Lower lobe of right lung (tissue), 2 donors: ENCODE measurements at places on chromosomes 1 and 21. TPM values are rescaled to one million over a fixed set of nuclear protein-coding genes. Genes with fewer than 3 reads are reported as not detected.
A peak's percentile ranks its signal among the peaks of the same experiment; 100 is the strongest.

DNA sequence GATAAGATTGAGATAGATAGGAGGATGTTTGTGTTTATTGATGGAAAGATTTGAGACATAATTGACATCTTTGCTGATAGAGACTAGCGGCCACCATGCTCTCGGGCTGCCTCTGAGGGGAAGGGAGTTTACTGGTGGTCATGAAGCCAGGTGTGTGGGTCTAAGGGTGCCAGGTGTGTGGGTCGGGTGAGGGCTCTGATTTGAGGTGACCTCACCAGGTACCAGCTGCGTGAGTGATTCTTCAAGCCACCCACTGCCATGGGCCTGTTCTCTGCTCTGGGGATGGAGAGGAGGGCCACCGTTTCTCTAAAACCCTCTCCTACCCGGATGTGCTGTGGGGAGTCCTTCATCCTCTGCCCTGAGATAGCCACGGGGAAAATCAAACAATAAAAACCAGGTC is 3.2 kb downstream of the UBASH3A start:
- H3K27me3 ChIP-seq, result peaks cover 5% of the 10 kb centered on the region
- H3K27ac ChIP-seq, result no peak overlapping the region
- no peaks in the 10 kb centered on the region for H3K36me3 ChIP-seq
- DNase-seq, result no peak

Gene TMPRSS15
- total RNA-seq, result not detected

- H3K27me3 ChIP-seq, result no peaks in the 10 kb centered on the region
- H3K4me3 ChIP-seq, result no peak overlapping the region
- H3K36me3 ChIP-seq, result no peaks in the 10 kb centered on the region
- no peak overlapping the region for H3K27ac ChIP-seq
- no peaks in the 10 kb centered on the region for H3K4me1 ChIP-seq
Observed at GRCh38 chr1:244989813-244990212, 125.5 kb upstream of the HNRNPU start.

DNA sequence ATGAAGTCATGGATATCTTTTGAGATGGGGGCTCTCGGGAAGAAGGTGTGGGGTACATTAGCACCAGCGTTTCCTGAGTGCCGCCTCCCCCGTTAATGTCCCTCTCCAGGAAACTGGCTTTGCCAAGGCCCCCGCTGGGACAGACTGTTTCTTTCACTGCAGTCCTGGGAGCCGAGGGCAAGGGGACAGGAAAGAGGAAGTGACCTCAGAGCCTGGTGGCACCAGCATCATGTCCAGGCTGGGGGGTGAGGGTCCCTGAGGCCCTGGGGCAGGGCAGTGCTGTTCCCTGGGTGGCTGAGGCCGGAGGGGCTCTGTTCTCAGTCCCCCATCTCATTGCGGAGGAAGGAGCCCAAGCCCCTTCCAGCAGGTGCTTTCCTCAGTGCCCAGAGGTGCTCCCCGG is 5.8 kb downstream of the PFKL start:
- H3K36me3 ChIP-seq, result peaks cover 26% of the 10 kb centered on the region
- DNase-seq, result no peak
- H3K4me1 ChIP-seq, result peaks cover 47% of the 10 kb centered on the region

Gene SAMD13
- 2.2 TPM for total RNA-seq

DNA sequence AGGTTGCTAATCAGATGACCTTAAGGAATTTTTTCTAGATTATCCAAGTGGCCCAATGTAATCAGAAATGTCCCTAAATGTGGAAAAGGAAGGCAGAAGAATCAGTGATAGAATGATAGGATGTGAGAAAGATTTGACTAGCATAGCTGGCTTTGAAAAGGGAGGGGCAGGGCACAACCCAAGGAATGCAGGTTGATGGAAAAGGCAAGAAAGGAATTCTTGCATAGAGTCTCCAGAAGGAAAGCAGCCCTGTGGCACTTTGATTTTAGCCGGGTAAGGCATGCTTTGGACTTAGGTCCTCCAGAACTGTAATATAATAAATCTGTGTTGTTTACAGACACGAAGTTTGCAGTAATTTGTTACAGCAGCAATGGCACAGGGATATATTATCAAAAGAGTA is 375.7 kb upstream of the B3GALT2 start:
- no peak overlapping the region for H3K4me3 ChIP-seq
- H3K4me1 ChIP-seq, result peaks cover 5% of the 10 kb centered on the region

GRCh38 chr1:75711846-75712245 is 12.7 kb upstream of the ACADM start:
- no peaks in the 10 kb centered on the region for H3K27me3 ChIP-seq
- no peak for DNase-seq
- no peak overlapping the region for H3K4me3 ChIP-seq
- no peak overlapping the region for H3K27ac ChIP-seq
- H3K36me3 ChIP-seq, result no peaks in the 10 kb centered on the region

DNA sequence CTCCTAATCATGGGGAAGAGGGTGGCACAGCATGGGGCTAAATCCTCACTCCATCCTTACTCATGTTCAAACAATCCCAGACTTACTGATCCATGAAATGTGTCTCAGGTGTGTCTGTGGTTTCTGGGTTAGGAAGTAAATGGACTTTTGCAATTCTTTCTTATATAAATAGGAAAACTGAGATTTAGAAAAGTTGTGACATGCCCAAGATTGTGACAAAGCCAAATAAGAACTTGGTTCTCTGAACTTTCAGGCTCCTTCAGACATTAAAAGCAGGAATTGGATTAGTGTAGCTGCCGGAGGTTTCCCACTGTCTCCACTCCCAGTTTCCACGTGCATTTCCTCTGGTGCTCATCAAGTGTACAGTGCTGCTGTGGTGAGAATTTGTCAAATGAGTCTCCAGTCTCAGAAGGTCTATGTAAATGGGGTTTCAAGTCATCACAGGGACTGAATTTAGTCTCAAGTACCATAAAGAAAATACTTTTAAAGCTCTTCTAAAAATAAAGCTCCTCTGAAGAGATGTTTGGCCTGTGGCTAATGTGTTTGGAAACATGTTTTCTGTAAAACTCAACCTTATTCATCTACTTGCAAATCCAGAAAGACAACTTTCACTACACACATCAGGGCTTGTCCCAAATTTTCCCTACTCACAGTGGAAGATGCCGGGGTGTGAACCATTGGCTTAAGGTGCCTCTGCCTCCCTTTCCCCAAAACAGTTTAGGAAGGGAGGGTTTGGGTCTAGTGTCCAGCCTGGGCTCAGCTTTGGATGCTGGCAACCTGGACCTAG is 115.2 kb downstream of the NGF start:
- H3K27me3 ChIP-seq, result no peaks in the 10 kb centered on the region
- H3K27ac ChIP-seq, result no peak overlapping the region
- no peak for DNase-seq
- no peak overlapping the region for H3K4me3 ChIP-seq

- H3K27ac ChIP-seq, result no peak overlapping the region
- no peaks in the 10 kb centered on the region for H3K27me3 ChIP-seq
- no peaks in the 10 kb centered on the region for H3K4me1 ChIP-seq
Observed at GRCh38 chr1:171116676-171117075, 26.0 kb downstream of the FMO3 start.

Gene TOR1AIP1
- total RNA-seq, result 67.2 TPM

- H3K36me3 ChIP-seq, result peaks cover 10% of the 10 kb centered on the region
- peak; percentile 50 for DNase-seq
- H3K27me3 ChIP-seq, result peaks cover 48% of the 10 kb centered on the region
- peaks cover 27% of the 10 kb centered on the region for H3K4me1 ChIP-seq
- peak overlapping the region; percentile 70 for H3K4me3 ChIP-seq
Observed at GRCh38 chr1:29122682-29123052, 1.0 kb downstream of the TMEM200B start.

- H3K27ac ChIP-seq, result no peak overlapping the region
- no peak for DNase-seq
- H3K4me1 ChIP-seq, result peaks cover 7% of the 10 kb centered on the region
- no peaks in the 10 kb centered on the region for H3K36me3 ChIP-seq
- no peak overlapping the region for H3K4me3 ChIP-seq
- H3K27me3 ChIP-seq, result no peaks in the 10 kb centered on the region
Observed at GRCh38 chr1:209155546-209155945, 428.0 kb upstream of the CAMK1G start.

DNA sequence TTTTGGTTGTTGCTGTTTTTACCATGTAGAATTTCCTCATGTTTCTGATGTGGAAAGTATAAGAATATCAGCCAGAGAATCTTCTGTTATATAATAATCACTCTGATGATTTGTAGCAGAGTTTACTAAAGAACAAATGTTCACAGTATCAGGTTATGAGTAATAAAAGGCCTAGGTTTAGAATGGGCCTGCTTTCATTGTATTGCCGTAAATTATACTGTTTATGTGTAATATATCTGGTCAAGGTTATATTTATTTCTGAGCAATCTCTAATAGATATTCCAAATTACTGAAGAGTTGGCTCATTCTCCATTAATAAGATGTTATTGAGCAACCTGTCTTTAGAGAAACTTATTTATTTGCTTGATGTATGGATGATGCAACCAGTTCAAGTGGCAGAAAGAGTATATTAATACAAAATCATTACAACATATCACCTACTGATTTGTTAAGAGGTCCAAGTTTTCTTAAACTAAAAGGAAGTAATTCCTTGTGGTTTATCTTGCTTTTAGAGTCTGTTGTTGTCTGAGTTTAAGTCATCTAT is 649.4 kb upstream of the CXADR start:
- H3K27me3 ChIP-seq, result no peaks in the 10 kb centered on the region
- no peak overlapping the region for H3K27ac ChIP-seq
- H3K36me3 ChIP-seq, result no peaks in the 10 kb centered on the region
- H3K4me3 ChIP-seq, result no peak overlapping the region
- no peak for DNase-seq

Gene PLA2G2F
- total RNA-seq, result not detected

DNA sequence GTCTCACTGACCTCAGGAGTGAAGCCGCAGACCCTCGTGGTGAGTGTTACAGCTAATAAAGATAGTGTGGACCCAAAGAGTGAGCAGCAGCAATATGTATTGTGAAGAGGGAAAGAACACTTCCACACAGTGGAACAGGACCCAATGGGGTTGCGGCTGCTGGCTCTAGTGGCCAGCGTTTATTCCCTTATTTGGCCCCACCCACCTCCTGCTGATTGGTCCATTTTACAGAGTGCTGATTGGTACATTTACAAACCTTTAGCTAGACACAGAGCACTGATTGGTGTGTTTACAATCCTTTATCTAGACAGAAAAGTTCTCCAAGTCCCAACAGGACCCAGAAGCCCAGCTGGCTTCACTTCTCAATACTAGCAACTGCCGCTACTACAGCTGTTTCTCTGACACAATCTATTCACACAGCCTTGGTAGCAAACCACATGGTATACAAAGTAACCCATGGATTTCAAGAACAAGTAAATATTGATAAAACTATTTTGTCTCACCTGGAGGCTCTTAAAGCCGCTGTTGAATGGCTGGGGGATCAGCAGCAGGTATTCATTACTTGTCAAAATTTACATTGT is 25.3 kb upstream of the ITLN1 start:
- no peaks in the 10 kb centered on the region for H3K27me3 ChIP-seq
- no peaks in the 10 kb centered on the region for H3K36me3 ChIP-seq
- H3K27ac ChIP-seq, result peak overlapping the region; percentile 33
- no peak overlapping the region for H3K4me3 ChIP-seq
- peaks cover 28% of the 10 kb centered on the region for H3K4me1 ChIP-seq

GRCh38 chr1:109912873-109913272 is 2.2 kb downstream of the CSF1 start:
- H3K36me3 ChIP-seq, result peaks cover 36% of the 10 kb centered on the region
- H3K4me3 ChIP-seq, result peak overlapping the region; percentile 71
- H3K27ac ChIP-seq, result peak overlapping the region; percentile 76

Gene CKS1B
- total RNA-seq, result 28.5 TPM

DNA sequence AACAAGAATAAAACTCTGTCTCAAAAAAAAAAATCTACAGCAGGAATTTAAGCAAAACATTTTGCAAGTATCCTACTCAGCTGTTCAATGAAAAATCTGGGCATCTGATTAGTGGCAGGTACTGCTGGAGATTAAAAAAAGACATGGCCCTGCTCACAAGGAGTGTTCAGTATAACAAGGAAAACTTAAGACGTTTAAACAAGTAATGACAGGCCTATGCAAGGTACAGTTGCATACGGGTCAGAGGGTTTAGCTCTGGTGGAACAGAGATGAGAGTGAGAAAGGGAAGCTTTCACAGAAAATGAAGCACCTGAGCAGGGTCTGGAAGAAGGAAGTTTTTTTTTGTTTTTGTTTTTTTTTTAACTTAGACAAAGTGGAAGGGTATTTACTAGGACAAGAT is 23.0 kb downstream of the SNRNP40 start:
- H3K36me3 ChIP-seq, result peaks cover 96% of the 10 kb centered on the region
- no peaks in the 10 kb centered on the region for H3K27me3 ChIP-seq
- H3K4me1 ChIP-seq, result no peaks in the 10 kb centered on the region
- no peak overlapping the region for H3K4me3 ChIP-seq
- DNase-seq, result no peak

- peak; percentile 53 for DNase-seq
- peak within 1 kb of the TSS; percentile 57 for H3K4me3 ChIP-seq
- H3K27ac ChIP-seq, result peak within 1 kb of the TSS; percentile 63
- no peaks in the 10 kb centered on the region for H3K36me3 ChIP-seq
- no peaks in the 10 kb centered on the region for H3K4me1 ChIP-seq
Observed at GRCh38 chr1:196608390-196609369, at the start of gene KCNT2. KCNT2 (minus strand) TSS chr1:196608440; CDS start chr1:196608309, 131 bp downstream.

Gene SYDE2
- total RNA-seq, result 21.3 TPM

Gene PPIAL4G
- total RNA-seq, result not detected

GRCh38 chr21:41806773-41807172 is 39.9 kb upstream of the RIPK4 start:
- DNase-seq, result no peak
- H3K27ac ChIP-seq, result no peak overlapping the region
- no peak overlapping the region for H3K4me3 ChIP-seq
- H3K4me1 ChIP-seq, result peaks cover 12% of the 10 kb centered on the region
- H3K27me3 ChIP-seq, result no peaks in the 10 kb centered on the region

Gene HCRTR1
- not detected for total RNA-seq

Gene SCAF4
- 33.4 TPM for total RNA-seq

- H3K27ac ChIP-seq, result no peak overlapping the region
- no peak overlapping the region for H3K4me3 ChIP-seq
Observed at GRCh38 chr1:237187842-237188241, 145.9 kb downstream of the RYR2 start.

DNA sequence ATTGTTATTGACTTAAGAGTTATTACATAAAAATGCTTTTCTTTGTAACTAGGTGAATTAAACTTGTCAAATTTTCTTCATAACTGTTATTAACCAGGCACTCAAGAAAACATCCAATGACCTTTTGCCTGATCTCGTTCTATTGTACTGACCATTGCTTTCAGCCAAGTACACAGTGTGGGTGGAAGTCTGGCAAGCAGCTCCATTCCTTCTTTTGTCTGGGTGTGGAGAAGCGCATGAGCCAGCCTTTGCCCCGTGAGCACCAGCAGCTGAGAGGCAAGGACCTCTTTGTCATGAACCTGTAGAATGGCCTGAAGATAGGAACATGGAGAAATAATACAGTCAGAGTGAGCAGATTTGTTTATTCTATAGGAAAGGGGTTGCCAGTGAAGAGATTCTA is 57.5 kb downstream of the IARS2 start:
- H3K27me3 ChIP-seq, result no peaks in the 10 kb centered on the region
- peaks cover 81% of the 10 kb centered on the region for H3K36me3 ChIP-seq
- DNase-seq, result no peak
- H3K4me3 ChIP-seq, result no peak overlapping the region

Gene TP73
- total RNA-seq, result 3.6 TPM
